Activated naive CD4-positive, alpha-beta T cell treated with Interleukin-2 at 50 U/mL for 16 hours (primary cell): ENCODE measurements at places on chromosomes 5 and 9.

DNA sequence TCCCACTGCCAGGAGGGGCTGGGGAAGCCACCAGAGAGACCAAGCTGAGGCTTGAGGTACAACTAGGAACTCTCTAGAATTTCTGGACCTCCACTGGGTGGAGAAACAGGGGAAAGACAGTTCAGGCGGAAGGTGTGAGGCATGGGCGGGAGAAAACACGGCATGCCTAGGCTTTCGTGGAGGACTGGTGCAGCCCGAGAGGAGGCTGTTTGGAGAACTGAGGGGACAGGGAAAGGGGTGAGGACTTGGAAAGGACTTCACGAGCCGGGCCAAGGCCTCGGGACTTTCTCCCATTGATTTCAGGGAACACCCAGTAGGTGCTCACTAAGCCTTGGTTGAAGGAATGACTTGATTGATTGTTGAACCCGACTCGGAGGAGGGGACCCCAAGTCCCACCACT lies 9.5 kb upstream of the ADGRD2 start:
- no peak for DNase-seq

GRCh38 chr9:136470792-136471469 lies 11.9 kb downstream of the SEC16A start:
- DNase-seq: no peak

- peak; percentile 39 for DNase-seq
These were observed 453.5 kb downstream of the RAB3C start for GRCh38 chr5:59036274-59036961.

GRCh38 chr9:78053627-78054026 lies 22.0 kb upstream of the GNAQ start:
- DNase-seq: no peak

GRCh38 chr5:96885518-96886338 lies 9.4 kb downstream of the ERAP2 start:
- DNase-seq: peak; percentile 31

GRCh38 chr5:132776131-132776937 lies 705 bp downstream of the SEPTIN8 start:
- no peak for DNase-seq

DNA sequence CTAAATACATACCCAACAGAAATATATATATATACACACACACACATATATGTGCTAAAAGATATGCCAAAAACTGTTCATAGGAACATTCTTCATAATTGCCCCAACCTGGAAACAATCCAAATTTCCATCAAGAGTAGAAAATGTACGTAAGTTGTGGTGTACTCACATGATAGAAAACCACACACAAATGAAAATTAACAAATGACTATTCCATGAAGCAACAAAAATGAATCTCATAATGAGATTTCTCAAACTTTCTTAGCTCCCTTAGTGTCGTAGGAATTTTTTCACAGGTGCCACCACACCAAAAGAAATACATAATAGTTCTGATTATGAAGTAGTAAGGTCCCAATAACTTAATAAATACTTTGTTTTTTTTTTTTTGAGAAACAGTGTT lies 7.8 kb downstream of the ATP10B start:
- DNase-seq: no peak

DNA sequence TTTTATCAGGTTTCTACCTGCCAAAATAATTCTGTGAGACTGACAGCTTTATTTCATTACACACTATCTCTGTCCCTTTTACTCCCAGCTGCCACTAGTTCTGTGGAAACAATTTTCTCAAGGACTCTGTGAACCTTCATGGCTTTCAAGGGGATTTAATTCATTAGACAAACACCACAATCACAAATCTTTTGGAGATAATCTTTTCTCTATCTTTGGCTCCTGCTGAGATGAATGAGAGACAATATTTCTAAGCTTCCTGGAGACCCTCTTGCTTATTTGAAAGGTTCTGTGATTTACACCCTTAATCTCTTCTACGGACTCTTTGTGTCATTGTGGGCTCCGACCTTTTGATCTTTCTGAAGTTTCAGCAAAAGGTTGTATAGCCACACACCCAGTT lies 222.6 kb downstream of the PRDM9 start:
- DNase-seq: no peak

GRCh38 chr5:56190497-56190896 lies 42.6 kb downstream of the ANKRD55 start:
- no peak for DNase-seq

DNA sequence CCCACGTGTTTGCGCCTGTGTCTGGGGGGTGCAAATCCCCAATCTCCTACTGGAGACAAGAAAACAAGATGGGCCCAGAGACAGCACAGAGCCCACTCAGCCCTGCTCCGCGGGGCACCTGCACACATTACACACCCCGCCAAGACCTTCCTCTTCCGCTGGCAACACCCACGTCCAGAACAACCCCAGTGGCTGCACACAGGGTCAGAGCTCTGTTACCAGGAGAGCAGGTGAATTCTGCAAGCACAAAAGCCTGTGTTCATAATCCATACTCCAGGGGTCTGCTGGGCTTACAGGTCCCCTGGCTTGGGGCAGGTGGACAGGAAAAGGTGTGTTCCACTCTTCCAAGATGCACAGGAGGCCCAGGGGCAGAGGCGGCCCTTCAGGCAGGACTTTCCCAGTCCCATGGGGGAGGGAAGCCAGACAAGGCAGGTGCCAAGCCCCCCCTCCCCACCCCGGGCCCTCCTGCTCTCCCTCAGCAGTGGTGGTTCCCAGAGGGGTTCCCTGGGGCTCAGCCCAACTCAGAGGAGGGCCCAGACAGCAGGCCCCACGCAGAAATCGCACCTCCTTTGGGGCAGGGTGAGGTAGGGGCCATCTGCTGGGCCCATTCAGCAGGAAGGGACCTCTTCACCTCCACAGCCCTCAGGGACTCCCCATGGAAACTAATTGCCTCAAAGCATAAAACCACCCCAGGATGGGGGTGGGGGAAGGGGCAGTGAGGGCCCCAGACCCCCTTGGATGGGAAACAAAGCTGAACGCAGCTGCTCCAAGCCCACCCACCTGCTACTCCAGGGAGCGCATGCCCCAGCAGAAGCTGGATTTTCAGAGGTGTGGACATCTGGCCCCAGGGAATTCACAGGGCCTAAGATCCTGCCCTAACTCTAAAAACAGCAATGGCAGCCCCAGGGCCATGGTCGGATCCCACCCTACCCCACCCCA lies 105.3 kb downstream of the VAV2 start:
- no peak for DNase-seq

DNA sequence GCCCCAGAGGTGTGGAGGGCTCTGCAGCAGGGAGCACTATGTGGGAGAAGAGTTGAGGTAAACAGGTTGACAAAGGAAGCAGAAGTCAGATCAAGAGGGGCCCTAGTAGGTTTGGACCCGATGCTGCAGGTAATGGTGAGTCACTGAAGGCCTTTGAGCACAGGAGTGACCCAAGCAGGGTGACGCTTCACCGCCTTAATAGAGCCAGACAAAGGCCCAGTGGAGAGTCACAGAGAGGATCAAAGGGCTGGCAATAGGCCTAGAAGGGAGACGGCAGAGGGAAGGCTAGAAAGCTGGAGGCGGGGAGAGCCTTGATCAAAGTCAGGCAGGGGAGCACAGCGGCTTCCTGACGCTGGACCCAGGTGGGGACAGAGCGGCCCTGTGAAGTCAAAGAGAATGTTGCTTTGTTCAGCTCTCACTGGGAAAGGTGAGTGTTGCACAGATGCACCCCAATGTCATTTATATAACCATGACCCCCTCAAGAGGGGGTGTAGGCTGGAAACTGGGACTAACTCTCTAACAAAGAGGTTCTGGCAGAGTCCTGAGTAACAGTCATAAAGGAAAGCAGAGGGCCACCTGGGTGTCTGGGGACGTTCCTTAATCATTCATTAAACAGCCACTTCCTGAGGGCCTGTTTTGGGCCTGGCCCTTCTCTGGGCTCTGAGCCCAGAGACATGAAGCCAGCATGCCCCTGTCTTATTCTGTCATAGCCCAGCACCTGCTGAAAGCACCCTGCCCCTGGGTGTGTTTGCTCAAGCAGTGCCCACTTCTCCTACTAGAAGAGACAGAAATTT lies 9.8 kb upstream of the CPLX2 start:
- DNase-seq: no peak

DNA sequence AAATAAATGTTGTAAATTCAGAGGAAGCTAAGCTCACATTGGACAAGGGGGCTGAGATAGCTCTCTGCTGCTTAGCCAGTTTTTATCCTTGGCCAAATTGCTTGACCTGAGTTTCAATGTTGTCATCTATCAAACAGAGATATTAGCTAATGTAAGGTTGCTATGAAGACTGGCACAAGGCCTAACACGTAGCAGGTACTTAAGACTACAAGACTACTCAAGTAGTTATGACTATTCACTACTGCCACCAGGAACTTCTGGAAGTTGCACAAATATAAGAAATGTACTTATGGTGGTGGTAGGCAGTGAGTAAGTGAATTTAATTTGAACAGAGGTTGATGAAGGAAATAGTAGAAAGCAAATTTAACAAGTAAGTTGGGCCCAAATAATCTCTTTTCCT lies 17.4 kb upstream of the FYB1 start:
- no peak for DNase-seq

GRCh38 chr5:83777856-83778255 lies 57.2 kb upstream of the HAPLN1 start:
- no peak for DNase-seq
